ENCODE measurements at places on chromosomes 2 and 18.

DNA sequence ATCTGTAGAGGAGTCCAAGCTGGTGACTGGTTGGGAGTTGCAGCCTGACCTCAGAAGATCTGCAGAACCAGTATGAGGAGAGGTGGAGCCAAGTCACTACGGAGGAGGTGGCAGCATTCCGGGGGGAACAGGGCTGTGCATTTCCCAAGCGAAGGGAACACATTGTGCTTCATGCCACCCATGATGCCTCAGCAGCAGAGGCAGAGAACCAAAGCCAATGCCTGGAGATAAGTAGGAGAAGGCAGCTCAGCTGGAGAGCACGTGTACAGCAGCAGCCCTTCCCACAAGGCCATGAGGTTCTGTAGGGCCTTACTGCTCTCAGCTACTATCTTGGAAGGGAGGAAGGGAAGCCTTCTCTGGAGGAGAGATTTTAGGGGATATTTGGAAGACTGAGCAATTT lies 67.2 kb upstream of the LRPPRC start:
- DNase-seq: no peak

DNA sequence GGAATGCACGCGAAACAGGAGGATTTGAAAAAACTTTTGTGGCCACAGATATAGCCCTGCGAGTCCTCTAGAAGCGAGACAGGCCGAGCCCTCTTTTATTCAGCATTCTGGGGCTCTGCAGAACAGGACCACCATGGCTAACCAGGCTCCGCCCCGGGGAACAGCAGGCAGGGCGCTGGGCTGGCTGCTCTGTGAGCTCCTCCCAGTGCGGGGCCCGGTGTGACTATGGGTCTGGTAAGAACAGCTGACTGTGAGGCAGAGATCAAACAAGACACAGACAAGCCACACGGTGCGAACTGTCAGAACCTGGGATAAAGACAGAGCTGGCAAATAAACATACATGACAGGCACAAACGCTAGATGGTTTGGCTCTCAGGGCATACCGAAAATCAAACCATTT lies 15.5 kb downstream of the PXDN start:
- DNase-seq: peak; percentile 76

DNA sequence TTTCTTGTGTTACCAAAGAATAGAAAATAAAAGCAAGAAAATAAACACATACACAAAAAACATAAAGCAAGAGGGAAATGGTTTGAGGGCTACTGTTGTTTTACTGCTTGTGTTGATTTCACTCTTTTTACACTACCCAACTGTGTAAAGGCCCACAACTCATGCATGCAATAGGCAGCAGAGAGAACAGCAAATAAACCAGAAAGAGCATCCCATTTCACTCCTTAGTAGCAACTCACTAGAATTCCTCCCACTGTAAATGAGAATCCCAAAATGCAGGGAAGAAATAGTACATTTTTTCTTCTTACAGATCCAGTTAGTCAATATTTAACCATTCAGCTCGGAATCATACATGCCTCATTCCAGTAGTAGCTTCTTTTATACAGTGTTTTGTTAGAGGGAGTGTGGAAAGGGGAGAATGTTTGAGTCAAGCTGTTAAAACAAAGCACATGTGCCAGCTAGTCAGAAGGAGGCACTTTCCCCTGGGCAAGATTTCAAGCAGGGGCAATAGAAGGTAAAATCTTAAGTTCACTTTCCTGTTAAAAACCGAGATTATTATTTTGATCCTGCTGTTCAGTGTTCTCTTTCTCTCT lies 147.2 kb upstream of the FAM98A start:
- no peak for DNase-seq

DNA sequence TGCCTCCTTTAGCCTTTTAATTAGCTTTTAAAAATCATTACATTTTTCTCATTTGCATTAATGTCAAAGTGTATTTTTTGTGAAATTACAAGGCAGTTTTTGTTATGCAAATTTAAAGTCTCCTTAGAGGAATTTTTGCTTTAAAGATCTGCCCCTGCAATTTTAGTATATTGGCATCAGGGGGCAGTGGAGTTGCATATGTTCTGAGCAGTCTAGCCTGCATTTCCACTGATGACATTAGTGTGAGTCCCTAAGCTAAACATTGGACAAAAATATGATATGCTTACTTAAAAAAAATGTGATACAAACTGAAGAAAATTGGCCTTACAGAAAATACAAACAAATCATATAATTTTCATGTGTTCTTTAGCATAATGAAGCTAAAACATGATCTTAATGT lies 426.5 kb downstream of the SLC4A3 start:
- DNase-seq: no peak

DNA sequence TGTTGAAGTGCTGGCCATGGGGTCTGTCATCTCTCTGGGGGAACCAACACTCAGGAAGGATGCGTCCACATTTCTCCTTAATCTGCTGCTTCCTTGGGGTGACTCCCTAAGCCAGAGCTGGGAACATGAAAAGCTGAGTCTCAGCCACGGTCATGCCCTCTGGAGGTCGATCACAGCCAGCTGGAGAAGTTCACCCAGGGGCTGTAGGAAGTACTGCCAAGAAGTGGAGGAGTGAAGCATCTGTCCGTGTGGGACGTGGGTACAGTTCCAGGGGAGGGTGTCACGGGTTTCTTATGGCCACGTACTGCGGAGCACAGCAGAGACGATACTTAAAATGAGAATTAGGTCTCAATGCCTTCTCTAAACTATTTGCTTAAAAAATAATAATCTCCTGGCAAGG lies 42.4 kb upstream of the IGFBP2 start:
- DNase-seq: no peak

DNA sequence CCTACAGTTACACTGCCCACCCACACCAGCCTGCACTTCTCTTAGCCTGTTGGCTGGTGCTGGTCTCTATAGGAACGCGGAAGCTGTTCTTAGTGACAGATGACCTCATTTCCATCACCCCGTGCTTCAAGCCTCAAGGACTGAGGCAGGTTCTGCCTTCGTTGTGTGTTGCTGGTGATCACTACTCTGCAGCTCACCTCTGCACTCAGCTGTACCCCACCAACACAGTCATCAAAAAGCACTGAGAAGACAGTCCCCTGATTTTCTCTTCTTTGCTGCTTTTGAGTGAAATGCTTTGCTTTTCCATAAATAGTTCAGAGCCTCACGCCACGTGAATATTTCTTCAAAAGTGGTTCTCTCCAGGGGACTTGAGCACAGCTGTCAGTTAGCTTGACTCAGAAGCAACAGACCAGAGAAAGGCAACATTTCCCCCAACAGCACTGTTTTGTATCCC lies 225.7 kb upstream of the CCDC150 start:
- no peak for DNase-seq

DNA sequence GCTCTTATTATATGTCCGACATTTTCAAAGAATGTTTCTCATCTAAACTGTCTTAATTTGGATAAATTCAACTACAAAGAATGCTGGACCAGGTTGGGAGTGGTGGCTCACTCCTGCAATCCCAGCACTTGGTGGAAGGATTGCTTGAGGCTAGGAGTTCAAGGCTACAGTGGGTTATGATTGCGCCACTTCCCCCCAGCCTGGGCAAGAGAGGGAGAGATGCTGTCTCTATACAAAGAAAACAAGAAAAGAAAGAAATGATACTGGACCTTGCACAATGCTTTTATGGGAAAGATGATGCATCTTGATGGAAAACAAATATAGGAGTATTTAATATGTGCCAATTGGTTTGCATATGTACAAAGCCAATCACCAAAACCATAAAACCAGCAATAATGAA lies 296.7 kb downstream of the LPIN1 start:
- no peak for DNase-seq

- DNase-seq: peak; percentile 50
Observed at GRCh38 chr2:222196159-222196558, 102.6 kb downstream of the PAX3 start.

All from ELF-1 (cell line).